Stimulated activated CD4-positive, alpha-beta T cell treated with anti-CD3 and anti-CD28 coated beads, TNF-alpha, amount 100 ng/mL, for 24 hours (primary cell): ENCODE measurements at places on chromosomes 5 and 9.

DNA sequence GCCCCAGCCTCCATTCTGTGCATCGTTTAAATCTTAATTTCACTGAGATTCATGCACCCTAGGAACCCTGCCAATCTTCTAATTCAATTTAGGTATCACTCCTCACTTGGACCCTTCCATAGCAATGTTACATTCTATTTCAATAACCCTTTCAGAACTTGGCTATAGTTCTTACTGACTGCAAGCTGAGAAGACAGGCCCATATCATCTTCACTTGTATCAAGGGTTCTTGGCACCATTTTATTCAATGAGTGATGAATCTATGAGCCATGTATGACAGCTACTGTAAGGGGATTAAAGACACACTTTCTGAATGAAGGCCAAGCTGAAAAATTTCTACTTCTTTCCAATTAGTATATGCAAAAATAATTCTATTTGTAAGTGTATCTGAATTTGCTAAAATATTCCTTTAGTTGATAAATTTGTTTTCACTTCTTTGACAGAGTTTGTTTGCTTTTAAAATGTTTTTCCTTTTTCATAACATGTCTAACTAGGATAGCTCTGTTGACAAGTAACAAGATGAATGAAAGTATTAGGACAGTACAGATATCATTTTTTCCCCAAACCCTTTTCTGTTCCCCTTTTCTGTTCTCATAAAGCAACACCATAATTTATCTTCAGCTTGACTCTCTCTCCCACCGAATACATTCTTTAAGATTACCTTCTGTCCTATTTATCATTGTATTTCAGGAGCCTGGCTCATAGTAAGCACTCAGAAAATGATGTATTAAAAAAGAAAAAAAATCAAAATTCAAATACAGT, 9.6 kb downstream of the ITGA2 start:
- DNase-seq, result no peak

DNA sequence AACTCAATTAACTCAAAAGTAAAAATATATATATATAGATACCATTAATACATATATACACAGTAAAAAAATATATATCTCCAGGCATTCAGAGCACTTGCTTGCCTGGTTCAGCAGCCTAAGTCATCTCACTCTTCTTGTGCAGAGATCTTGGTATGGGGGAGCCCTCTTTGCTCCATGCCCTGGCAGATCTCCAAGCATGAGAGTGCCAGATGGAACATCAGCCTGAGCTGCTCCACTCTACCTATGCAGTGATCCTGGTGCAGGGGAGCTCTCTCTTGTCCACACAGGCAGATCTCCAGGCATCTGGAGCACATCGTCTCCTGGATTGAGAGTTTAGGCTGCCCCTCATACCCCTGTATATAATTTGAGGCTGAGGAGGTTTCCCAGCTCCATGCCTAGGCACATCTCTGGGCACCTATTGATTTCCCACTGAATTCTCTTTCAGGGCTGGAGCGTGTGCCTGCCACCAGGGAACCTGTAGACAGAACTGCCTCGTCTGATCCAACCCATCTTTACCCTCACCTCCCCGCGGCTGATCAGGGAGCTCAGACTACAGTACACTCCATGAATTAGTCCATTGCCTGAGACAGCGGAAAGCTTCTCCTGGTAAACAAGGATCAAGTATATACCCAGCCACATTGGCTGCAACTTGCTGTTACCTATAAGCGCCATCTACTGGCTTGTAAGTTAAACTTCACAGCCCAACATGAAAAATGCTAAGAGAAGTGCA, 342.4 kb upstream of the GRIA1 start:
- no peak for DNase-seq

DNA sequence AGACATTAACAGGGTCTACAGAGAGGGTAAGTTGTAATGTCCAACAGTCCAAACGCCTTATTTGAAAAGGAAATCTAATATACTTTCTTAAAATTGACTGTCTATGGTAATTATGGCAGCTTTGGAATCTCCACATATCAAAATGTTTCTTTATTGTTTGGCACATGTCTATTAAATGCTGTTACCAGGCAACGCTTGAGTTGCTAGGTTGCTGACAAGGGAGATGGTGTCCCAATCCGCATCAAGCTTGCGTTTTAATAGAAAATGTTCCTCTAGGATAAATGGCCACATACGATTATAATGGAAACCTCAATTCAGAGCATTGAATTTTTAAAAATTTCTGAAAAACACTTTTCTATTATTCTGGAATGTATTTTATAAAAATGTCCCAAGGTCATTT, 9.2 kb downstream of the ANXA1 start:
- DNase-seq, result no peak

GRCh38 chr5:4339949-4340348, 744.3 kb downstream of the IRX1 start:
- no peak for DNase-seq

GRCh38 chr5:154406231-154406630, 39.6 kb upstream of the SAP30L start:
- DNase-seq, result no peak

GRCh38 chr5:32059761-32060530, 114.2 kb downstream of the GOLPH3 start:
- no peak for DNase-seq

DNA sequence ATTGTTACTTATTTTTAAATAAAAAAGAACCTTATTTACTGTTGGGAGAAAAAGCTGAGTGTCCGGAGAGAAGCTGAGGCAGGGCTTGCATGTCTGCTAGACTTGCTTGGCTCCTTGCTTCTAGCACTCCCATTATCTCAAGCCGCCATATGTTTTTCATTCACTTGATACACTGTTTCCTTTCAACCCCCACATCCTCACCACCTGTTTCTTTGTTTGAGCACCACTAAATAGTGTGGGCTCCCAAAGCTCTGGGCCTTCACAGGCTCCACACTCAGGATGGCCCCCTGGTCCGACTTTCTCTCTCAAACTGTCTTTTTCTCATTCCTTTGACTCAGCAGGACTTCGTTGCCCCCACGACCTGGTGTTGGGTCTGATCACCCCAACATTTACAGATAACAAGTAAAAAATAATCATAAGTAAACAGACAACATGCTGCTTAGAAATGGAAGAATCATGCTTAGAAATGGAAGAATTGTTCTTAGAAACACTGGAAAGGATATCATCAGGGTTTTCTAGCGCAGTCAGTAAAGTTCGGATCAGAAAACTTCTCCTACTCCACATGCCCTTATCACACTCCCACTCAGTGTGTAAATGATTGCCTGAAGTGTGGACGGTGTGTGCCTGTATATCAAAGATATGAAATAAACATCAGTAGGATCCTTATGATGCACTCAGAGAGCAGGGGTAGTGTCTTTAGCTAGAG, 58.5 kb downstream of the APTX start:
- no peak for DNase-seq

DNA sequence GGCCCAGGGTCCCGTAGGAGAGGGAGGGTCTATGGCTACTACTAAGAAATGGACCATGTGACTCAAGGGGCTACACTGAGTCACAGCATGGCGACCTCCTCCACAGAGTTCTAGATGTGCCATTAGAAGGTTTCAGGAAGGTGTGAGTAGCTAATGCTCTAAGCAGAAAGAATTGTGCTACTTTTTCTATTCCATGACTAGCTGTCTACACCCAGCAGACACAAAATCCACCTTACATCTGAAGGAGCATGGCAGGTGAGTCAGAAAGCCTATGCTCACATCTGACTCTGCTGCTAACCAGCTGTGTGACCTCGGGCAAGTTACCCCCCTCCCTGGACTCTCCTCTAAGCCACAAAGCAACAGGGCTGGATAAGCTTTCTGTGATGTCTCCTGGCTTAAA, 14.4 kb upstream of the MEIKIN start:
- DNase-seq, result no peak

DNA sequence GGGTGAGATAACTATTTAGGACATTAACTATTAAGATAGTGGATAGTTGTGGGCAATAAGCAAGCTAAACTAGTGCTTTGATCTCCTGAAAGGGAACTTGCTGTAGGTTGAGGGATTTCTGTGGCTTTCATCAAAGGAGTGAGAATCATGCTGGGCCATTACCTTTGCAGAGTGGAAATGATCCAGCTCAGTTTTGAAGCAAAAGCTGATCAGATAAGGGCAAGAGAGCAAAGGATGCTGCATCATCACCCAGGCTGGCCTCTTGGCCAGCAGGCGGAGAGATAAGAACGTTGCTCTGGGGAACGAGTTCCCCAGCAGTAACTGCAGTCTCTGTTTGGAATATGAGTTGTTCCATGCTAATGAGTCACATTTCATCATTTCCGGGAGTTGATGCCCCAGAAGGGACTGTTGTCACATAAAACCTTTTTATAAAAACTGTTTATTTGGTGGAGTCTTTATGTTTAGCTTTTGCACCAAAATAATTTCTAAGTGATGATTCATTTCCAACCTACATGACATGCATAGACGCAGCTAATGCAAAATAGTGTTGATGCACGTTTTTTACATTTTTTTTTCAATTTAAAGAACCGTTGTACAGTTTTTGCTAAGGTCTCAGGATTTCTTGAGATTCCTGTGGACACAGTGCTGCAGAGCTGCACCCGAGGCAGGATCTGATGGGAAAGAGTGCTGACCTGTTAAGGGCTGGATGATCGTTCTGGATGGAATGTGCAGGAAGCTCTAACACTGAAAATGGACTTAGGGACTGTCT, 99.3 kb downstream of the ACTBL2 start:
- no peak for DNase-seq

DNA sequence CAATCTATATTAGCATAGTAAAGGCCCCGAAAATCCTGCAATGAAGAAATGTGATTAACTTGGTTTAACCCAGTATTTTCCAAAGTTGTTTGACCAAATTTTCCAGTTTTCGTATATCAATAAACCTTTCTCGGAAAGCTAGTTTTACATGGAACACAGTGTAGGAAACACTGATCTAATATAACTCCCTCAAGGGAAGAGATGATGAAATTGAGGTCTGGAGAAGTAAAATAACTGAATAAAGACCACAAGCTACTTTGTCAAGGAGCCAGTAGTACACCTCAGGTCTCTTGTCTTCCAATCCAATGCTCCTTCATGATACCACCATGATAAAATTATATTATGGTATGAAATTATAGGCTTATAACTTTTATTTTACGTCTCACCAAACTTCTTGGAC, 118.1 kb upstream of the TARS1 start:
- no peak for DNase-seq

DNA sequence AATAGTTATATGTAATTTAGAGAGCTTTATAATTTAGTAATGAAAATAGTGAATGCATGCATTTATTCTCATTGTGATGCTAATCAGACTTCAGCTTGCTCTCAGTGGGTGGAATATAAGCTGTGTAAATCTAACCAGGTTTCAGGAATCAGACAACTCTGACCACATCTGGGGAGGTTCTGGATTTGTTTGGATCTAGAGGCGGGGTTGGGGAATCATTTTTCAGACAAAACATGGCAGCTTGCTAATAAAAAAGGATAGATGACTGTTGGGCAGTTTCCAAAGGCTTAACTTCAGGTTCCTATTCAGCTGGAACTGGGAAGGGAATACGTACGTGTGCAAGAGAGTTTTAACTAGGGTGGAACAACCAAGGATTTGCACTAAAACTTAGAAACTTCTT, 43.2 kb upstream of the MAMDC2 start:
- no peak for DNase-seq

DNA sequence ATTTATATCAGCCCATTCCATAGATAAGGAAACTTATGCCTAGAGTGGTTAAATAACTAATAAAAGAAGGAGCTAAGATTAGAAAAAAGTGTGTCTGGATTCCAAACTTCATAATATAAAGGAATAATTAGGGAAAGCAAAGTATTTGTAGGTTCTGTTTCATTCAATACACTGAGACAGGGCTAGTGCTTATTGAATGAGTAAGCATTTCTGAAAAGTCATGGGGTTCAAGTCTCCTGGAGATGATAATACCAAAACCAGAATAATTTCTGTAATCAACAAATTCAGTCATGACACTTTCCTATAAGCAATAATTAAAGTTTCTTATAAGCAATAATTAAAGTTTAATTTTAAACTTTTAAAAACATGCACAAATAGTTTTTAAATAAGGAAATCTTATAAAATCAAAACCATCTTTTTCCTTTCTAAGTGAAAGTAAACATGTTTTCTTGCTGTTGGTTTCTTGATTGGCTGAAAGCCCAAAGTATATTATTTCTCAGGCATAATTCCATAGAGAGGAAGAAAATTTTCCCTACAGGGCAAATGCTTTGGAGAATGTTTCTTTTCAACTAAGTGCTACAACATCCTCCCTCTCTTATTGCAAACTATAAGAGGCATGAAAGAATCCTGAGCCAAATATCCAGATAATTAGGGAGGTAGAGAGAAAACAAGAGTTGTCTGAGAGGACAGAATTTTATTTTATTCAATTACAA, 510.2 kb downstream of the PRELID2 start:
- no peak for DNase-seq

- DNase-seq, result no peak
These were observed 118.6 kb upstream of the MAST4 start for GRCh38 chr5:66477596-66477995.

DNA sequence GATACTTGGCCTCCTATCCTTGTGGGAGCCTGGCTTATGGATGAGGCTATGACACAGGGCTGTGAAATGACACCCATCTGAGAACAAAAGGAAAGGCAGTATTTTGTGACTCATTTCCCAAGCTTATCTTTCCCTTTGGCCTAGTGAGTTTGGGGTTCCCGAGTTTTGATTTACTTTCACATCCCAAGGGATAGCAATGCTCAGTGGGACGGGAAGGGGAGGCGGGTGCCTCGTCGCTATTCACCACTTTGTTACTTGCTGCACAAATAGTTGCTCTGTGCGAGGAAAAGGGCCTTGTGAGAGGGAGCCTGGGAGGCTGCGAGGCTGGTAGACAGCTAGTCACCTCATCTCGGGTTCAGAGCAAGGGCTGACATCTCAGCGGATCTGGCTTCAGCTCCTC, 59.1 kb upstream of the ENTREP1 start:
- no peak for DNase-seq

DNA sequence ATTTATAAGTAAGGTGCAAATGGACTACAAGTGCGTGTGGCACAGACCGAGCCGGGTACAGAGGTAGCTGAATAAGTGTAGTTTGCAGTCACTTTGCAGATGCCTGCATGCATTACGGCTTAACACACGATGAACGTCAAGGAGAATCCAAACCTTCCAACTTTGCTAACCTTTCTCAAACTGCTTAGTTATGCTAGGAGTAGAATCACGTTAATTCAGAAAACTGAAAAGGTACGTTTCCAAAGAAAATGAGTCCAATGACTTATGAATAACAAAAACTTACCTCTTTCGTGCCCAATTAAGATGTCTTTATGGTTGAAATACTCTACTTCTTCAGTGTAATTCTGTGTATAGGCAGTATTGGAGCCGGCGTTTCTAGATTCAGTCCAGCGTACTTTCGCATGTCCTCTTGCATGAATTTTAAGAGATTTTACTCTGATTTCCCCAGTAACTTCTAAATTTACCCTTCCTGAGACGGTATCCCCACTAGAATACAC, 539 bp downstream of the ARRDC3 start:
- no peak for DNase-seq

- DNase-seq, result no peak
These were observed 129.4 kb downstream of the LPAR1 start for GRCh38 chr9:110908894-110909293.

- no peak for DNase-seq
These were observed 7.6 kb downstream of the CD180 start for GRCh38 chr5:67189079-67189354.
